ENCODE measurements at places on chromosomes 11 and 22.

DNA sequence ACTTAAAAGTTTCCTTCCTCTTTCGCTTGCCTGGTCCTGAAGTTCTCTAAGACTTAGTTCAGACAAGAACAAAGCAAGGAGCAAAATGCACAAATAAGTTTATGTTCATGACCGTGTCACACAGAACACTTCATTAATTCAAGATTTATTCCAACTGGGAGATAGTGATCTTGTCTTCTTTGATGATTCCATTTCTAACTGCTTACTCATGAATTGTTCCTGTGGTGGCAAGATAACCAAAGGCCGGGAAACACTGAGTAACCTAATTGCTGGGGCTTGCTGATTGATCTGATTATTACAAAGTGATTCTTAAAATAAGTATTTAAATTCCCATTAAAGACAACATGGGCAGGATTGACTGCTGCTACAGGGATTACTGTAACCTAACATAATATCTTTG, 1462.9 kb upstream of the RAG2 start:
- DNase-seq = no peak

DNA sequence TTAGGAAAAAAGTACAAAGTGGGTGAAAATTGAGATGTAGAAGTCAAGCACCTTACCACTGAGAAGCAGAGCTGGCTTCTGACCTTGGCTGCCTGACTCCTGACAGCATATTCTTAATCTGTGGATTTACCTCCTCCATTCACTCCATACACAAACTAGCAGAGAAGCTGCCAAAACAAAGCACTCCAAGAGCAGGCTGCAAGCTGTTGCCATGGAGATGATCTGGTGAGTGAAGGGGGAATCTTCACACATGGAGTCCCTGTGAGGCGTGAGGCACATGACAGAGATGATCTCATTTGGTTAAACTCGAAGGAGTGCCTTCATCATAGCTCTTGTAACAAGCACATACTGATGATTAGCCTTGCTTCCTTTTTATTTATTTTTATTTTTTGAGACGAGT, 16.1 kb downstream of the COMMD9 start:
- DNase-seq = no peak

DNA sequence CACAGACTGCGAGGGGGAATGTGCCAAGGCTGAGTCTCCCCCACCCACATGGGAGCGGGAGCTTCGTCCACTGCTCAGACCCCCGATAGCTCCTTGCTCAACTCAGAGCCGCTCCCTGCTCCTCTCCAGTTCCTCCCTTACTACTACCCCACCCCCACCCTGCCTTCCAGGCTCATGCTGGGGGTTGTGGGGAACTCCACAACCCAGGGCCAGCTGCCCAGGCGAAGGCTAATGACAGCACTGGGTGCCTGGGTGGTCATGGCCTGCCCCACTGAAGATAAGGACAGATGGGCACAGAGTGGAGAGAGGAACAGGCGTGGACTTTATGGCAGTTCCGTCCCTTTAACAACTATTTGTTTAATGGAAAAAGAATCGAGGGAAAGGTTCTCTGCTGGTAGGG, 73.7 kb downstream of the PDE2A start:
- DNase-seq = no peak

DNA sequence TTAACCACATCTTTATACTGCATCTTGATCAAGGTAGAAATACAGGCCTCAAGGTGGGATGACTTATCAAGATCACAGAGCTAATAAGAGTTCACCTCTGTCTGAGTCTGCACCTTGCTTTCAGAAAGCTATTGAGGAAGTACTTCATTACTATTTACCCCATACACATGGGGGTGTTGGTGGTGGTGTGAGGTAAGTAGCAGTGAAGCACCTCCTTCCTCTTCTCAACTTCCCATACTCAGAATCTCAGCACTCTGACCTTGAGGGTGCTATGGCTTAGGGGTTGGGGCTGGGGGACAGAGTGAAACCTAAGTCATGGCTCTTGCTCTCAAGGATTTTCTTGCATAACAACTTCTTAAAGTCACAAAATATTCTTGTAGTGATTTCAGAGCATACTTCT, 56.9 kb downstream of the ME3 start:
- no peak for DNase-seq

GRCh38 chr11:32817181-32817851, 12.4 kb upstream of the PRRG4 start:
- DNase-seq = no peak

DNA sequence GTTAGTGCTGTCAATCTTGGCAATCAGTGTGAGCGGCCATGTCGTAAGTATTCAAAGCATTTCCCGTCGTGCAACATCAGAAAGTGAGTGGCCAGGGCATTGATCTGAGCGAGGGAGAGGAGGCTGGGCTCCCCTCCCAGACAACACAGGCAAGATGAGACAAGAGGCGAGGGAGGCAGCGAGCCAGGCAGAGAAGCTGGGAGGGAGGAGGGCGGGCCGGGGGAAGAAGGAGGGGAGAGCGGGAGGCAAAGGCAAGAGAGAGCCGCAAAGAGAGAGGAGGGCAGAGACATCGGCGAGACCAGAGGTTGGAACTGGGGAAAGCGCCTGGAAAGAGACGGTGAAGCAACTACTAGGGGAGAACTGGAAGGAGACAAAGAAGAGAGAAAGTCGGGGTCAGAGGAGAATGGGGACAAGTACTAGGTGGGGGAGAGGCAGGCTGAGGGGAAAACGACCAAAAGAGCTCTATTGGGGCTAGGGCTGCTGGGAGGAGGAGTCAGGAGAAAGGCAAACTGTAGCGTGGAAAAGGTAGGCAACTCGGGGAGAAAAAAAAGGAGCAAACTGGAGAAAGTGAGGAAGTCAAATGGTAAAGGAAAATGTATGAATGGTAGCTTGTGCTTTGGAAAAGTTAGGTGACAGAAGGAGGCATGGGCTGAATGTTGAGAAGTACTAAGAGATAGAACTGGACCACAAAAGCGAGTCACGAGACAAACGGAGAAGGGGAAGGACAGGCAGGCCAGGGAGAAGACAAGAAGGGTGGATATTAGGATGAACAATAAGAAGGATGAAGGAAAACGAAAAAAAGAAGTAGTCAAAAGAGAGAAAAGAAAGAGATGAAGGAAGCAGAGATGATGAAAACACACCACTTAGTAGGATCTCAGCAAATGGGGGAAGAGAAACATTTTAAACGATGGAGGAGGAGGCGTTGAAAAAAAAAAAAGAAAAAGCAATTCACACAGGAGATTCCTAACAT, 130.5 kb upstream of the C11orf58 start:
- no peak for DNase-seq

- DNase-seq = no peak
Observed at GRCh38 chr22:50529897-50530579, at the start of gene TYMP. TYMP (minus strand) TSS chr22:50530012; CDS start chr22:50529709, 303 bp downstream.

GRCh38 chr22:45932071-45932470, 44.9 kb downstream of the WNT7B start:
- no peak for DNase-seq

GRCh38 chr11:2975594-2975993, 16.5 kb downstream of the NAP1L4 start:
- DNase-seq = no peak

DNA sequence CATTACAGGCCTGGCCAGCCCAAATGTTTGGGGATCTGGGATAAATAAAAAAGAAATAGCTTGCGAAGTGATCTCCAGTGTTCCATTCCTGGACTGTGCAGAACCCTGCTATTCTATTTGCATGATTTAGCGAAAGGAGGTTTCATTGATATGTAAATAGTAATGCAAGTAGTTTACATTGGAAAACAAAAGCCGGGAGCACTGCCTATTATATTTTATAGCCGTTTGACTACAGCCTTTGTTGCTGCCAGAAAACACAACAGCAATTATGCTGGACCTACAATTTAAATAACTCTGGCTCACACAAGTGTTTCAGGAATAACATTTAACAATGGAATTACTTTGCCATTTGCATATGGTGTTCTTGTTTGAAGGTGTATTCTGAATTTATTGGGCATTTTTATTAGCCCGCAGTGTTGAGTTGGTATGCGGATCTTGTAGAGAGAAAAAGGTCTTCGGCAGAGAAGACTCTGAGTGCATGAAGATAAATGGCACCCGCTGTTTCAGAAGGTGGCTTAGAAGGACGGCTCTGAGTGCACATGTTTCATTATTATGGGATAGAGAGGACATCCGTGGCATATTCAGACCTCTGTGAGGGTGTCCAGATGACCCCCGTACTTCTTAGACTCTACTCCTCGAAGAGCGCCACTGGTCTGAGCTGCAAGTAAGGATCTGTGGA, 315.0 kb downstream of the BRD1 start:
- no peak for DNase-seq

DNA sequence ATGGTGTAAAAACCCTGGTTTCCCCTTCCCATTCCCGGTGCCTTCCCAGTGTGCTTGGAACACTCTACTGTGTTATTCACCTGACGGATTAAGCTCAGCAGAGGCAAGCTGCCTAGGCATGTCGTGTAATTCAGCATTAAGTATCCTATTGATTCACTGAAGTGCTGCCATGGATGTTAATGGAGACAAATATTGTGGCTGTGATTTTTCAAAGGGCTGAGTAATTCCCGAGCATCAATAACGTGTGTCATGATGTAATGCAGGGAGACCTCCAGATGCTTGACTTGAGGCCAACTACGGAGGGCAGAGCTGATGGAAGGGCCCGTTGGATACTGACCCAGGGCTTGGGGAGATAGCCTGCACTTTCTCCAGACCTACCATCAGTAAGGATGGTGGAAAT, 269.0 kb downstream of the ST3GAL4 start:
- no peak for DNase-seq

DNA sequence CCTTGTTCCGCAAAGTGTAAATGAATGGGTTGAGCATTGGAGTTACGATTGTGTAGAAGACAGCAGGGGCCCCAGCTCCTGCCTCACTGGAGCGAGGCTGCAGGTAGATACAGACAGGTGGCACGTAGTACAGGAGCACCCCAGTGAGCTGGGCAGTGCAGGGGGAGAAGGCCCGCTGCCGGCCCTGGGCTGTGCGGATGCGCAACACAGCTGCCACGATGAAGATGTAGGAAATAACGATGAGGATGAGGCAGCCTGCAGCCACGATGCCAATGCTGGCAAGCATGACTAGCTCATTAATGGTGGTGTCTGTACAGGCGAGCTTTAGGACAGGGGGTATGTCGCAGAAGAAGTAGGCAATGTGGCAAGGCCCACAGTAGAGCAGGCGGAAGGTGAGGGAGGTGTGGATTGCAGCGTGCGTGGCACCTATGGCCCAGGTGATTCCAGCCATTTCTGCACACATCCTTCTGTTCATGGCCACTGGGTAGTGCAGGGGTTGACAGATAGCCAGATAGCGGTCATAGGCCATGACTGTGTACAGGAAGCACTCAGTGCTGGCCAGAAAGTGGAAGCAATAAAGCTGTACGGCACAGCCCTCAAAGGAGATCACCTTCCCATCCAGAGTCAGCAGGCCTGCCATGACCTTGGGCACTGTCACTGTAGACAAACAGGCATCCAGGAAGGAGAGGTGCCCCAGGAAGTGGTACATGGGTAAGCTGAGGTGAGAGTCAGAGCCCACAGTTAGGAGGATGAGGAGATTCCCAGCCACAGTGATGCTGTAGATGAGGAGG, 616 bp downstream of the OR10S1 start:
- DNase-seq = no peak

DNA sequence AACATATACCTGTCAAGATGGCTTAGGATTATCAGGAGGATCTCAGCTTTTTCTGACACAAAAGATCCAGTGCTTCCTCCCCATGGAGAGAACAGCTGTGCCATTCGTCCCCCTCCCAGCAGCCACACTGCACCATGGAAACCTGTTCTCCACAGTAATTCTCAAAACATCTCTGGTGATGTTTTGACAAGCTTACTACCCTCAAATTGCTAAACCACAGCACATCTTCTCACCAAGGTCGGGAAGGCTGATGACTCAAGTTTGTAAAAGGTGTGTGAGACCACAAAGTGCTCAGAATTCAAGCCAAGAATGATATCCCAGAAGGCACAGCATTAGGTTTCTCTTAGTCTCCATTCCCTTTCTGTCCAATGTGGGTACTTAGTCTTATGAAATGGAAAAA, 3.9 kb upstream of the RAB38 start:
- no peak for DNase-seq

DNA sequence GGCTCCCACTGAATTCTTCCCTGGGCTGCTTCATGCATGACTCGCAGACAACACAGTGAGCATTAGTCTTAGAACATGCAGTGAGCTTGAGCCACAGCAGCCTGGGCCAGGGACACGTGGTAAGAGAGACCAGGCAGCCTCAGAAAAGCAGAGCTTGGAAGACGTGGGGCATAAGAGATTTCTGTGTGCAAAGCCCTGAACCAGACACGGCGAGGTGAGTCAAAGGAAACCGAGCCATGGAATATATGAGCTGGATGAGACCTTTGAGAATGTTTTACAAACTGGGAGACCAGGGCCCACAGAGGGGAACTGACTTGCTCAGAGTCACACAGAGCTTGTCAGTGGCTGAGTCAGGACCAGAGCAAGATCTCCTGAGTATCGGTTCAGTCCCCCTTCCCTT, 8.5 kb upstream of the FXYD6 start:
- DNase-seq = no peak

- DNase-seq = no peak
Observed at GRCh38 chr11:93031386-93031785, 61.9 kb downstream of the MTNR1B start.

- no peak for DNase-seq
Observed at GRCh38 chr11:126545057-126545555, 189.6 kb downstream of the ST3GAL4 start.

DNA sequence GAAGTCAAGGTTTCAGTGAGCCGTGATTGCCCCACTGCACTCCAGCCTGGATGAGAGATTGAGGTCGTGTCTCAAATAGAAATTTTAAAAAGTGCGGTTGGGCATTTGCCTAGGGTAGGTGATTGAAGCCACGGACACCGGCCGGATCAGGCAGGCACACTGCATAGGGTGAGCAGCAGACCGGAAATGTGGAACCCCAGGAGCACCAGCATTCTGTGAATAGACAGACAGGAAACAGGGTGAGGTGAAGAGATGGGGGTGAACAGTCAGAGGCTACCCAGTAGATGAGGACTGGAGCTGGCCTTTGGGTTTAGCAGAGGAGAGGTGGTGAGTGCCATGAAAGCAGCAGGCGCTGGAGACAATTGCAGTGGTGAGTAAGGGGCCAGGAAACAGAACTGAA, 43.5 kb downstream of the PPFIA1 start:
- DNase-seq = no peak

DNA sequence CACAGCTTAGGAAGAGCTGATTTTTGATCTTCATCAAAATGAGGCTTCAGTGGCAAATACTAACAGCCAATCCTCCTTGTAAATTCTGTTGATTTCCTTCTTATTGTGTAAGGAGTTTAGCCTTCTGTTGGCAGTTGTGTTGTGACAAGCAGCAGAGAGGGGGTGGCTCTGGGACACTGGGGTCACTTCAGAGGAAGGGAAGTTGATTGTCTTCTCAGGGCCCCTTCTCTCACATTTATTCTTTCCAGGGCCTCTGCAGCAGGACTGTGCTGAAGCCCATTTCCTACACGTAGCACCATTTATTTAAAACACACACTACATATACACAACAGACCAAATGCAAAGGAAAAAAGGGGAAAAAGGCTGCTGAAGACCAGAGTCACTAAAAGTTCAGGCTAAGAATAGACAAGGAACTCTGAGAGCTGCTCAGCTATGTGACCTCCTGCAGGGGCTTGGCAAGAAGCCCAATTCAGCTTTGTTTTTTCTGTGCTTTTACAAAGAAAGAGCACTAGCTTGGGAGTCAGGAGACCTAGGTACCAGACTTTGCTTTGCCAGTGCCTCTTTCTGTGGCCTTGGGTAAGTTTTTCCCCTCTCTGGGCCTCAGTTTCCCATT, 28.3 kb upstream of the UPB1 start:
- DNase-seq = no peak

GRCh38 chr11:19679952-19680828, 32.4 kb upstream of the NAV2 start:
- no peak for DNase-seq

- no peak for DNase-seq
Observed at GRCh38 chr11:90434858-90435257, 212.0 kb upstream of the CHORDC1 start.
